ENCODE measurements at places on chromosomes 2 and 18.
A peak's percentile ranks its signal among the peaks of the same experiment; 100 is the strongest.

DNA sequence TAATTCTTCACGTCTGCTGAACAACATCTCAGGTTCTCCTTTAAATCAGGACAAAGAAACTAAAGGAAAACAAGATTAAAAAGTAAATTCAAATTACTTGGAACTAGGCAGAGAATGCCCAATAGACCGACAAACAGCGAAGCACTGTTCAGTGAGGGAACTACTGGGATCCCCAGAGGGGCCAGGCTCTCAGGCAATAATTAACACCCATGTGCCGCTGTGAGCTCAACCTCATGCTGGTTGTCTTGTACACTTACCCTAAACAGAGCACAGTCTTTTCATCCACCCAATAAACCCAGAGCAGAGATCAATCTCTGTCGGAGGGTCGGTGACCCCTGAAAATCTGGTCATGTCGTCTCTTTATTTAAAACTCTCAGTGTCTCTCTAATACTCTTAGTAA lies 229.9 kb upstream of the CRIM1 start:
- DNase-seq = no peak

DNA sequence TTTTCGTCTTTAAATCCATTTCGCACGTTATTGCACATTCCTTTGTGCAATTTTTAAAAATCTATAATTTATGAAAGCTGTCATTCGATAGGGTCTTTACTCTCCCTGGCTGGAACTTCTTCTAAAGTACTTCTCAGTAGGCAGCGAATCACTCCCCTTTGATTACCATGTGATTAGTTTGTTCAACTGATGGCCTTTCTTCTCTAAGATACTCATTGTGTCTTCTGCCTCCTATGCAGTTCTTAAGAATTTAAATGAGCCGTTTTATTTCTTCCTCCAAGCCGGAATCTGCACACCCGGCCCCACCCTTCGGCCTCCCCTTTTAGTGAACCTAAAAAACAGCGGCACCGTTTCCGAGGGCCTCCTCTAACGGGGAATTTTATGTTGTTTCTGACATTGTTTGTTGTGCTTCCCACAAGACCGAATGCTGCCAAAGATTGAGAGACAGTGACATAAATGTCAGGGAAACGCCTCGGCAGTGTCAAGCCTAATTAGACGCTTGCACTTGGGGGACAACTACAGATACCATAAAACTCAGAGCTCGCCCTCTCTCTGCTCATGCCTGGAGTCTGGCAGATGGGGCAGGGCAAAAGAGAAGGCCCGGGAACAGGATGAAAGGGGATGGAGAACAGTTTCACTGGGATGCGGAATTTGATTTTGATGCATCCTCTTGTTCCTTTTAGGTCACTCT lies 255.3 kb downstream of the BCL11A start:
- DNase-seq = no peak

- no peak for DNase-seq
Measured at GRCh38 chr18:356778-357177, 88.9 kb upstream of the THOC1 start.

- no peak for DNase-seq
Measured at GRCh38 chr18:9055185-9055584, 47.3 kb upstream of the NDUFV2 start.

DNA sequence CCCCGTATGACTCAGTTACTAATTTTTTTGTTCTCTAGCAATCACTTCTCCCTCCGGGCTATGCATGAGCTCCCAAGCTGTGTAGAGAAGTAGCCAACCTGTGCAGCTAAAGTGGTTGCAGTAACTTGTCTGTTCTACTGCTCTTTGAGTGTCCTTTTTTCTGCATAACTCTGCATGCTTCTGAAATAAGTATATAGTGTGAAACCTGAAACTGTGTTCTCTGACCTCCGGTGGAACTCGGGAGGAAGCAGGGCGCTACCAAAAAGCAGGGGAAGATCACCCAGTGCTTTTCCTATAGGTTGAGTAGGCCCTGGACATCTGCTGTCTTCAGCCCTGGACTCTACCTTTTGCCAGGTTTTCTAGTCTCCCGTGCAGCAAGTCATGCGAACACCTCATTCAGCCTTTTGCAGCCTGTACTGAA lies 47.8 kb downstream of the PHLPP1 start:
- no peak for DNase-seq

DNA sequence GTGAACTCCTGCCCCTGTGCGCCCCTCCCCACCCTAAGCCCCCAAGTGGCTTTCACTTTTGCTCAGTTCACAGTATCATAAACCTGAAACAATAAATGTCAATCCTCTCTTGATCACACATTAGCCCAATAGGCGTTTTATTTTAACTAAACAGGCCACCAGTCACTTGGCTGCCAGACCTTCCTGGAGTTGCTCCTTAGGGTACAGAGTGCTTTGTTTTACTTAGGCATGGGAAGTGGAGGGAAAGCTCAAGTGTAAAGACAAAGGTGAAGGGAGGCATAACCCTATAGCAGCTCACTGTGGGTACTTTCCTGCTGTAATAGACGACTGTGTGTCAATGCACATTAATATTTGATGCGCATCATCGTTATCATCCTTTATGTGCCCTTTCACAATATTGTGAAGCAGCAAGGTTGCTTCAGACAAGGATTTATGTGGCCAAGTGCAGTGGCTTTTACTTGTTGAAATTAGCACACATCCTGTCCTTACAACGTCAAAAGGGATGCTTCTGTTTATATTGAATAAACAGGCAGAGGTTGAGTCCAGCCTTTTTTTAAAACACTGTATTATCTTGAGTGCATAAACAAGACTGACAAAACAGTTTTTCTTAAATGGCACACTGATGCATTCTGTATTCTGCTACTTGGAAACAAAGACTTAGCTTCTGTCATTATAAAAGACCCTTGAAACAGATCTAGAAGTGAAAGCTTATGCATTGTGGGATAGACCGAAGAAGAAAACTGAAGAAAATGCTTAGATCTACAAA lies 168.5 kb downstream of the TMEFF2 start:
- no peak for DNase-seq

GRCh38 chr2:20224716-20225293 lies at the start of gene SDC1:
Gene SDC1, minus strand, starts transcription at chr2:20225130. Its CDS starts 263 bp downstream, at chr2:20224867.
- DNase-seq = peak; percentile 68

- DNase-seq = no peak
Measured at GRCh38 chr2:134189009-134189720, 64.7 kb upstream of the MGAT5 start.

DNA sequence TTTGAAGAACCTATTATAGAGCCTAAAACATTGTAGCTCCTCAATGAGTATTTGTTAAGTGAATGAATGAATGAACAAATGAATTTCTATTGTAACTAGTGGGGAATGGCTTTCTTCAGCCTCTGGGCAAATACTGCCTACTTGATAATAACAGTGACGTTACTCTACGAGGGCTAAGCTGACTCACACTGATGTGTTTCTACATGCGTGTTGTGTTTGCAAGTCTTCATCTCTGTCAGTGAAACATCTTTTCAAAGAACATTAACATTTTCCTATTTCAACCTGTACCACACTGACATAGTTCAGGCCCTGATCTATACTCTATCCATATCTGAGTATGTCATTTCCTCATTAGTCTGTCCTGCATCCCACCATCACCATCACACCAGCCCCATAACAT lies 319.9 kb upstream of the ACVR2A start:
- DNase-seq = no peak

GRCh38 chr2:23720705-23721453 lies 206.0 kb downstream of the ATAD2B start:
- DNase-seq = no peak

DNA sequence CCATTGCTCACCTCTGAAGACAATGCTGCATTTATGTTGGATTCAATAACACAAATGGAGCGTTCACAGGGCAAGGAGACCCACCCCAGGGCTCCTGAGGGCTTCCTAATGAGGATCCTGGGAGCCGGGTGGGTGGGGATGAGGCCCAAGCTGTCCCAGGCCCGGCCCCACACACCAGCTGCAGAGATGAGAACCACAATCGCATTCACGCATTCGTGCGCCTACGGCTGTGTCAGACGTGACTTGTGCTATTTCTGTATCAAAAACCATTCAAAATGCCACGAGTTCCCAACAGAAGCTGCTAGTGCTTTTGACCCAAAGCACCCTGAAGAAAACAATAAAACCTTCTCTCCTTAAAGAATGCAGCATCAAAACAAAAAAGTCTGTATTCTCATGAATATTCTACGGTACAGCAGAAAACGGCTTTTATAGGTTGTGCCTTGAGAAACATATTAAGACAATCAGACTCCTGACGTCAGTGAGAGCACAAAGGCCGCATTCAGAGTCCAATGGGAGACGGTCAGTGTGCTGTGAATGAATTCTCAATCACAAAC lies 205.4 kb downstream of the HDAC4 start:
- no peak for DNase-seq

- DNase-seq = peak; percentile 6
Measured at GRCh38 chr2:95313296-95314131, 16.4 kb downstream of the KCNIP3 start.

DNA sequence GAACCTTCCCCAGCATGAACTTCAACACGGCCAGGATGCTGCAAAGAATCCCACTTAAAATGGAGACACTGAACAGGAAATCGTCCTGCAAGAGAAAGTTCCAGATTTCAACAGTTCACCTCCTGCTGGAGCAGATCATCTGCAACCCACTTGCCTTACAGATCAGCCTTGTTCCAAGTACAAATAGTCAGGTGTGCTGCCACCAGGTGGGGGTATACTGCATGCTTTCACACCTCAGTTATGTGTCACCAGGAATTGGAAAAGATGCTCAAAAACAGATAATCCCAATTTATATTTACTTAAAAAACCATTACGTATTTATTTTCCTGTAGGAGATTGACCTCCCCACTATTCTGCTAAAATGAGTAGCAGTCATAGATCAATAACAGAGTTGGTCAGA lies 212.3 kb downstream of the MGAT5 start:
- DNase-seq = peak; percentile 47

DNA sequence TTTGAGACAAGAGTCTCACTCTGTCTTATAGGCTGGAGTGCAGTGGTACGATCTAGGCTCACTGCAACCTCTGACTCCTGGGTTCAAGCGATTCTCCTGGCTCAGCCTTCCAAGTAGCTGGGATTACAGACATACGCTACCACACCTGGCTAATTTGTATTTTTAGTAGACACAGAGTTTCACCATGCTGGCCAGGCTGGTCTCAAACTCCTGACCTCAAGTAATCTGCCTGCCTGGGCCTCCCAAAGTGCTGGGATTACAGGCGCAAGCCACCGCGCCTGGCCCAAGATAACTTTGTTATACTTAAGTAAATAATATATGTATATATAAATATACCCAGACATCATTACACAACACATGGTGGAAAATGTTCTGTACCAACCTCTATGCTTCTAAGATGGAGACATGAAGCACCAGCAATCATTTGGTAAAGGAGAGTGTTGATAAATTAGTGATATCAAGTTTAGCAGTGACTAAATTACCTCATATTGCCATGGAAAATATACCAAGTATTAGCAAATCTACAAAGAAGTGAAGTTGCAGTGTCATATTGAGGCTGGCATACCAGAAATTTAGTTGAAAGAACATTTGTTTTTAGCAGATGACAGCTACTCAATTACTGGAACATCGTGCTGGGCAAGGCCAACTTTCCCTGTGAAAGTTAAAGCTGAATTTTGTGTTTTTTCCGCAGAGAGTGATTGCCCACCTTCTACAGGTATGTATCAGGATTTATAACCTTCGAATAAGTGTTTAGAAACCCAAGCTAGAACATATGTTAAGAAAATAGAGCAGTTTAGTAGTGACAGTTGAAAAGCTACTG lies 177.7 kb downstream of the MYCN start:
- DNase-seq = no peak

DNA sequence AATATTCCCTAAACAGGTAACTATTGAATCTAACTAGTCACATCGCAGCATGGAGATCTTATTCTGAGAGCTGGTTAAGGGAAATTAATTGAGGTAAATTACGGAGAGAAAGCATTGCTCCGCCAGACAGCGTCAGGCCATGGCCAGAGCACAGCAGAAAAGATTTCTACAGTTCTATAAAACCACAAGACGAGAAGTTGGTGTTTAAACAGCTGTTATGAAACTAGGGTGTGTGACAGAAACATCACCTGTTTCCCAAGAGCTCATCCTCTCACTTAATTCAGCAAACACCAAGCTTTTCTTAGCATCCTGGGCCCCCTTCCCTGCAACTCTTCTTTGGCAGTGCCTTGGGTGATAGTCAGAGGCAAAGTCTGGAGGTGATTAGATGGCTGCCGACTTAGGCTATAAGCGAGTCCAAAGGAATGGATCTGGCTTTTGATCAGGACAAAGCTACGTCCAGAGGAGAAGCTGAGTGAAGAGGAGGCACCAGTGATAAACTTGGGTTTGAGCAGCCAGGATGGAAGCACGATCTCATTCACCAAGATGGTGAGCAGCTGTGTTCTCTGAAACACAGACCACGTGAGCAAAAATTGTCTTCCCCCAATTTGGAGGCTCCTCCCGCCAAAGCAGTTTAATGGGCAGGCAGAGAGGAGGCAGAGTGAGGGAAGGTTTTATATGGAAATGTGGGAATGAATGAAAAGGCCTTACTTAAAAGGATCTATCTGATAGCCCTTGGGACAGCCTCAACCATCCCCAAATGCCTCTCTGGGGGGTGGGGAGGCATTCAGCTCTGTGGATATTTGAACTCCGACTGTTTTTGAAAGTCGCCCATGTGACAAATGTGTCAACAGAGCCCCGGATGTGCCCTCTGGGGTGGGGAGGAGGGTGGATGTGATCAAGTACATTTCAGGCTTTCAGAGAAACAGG lies 57.8 kb downstream of the PKDCC start:
- no peak for DNase-seq

- no peak for DNase-seq
Measured at GRCh38 chr2:97868986-97869721, 126.6 kb downstream of the TMEM131 start.

DNA sequence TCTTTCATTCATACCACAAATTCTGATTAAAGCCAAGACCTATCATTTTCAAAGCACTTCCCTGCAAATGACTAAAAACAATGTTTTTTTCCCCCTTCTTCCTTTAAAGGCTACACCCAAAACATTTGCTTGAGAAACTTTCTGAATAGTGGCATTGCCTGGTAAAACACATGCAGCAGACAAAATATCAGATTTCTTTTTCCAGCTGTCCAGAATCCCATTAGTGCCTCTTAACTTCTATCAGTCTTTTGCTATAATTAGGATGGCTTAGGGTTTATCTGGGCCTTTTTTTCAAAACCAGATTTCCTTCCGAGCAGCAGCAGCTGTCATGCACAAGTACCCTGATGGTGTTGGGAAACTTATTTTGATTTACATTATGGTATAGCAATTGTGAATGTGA lies 50.6 kb downstream of the ALPK2 start:
- DNase-seq = no peak

GRCh38 chr18:33757037-33757436 lies 179.0 kb downstream of the ASXL3 start:
- DNase-seq = no peak

DNA sequence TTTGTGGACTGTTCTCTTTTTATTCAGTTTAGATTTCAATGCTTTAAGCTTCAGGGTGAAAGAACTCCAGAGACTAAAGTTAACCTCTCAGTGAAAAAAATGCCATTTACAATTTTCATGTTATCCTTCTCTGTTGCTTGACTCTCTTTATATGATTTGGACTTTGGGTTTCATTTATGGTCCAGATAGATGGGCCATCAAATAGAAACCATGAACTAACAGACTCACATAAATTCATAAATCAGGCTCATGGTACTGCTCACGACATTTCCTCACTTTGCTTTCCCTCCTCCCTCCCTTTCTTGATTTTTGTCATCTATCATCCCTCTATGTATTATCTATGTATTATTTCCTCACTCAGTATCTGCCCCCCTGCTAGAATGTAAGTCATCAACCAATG lies 10.0 kb downstream of the FAM110C start:
- no peak for DNase-seq

Measured in NCI-H526 treated with DMSO at 0.1 percent for 48 hours (cell line).